ENCODE measurements at places on chromosomes 11 and 22.

DNA sequence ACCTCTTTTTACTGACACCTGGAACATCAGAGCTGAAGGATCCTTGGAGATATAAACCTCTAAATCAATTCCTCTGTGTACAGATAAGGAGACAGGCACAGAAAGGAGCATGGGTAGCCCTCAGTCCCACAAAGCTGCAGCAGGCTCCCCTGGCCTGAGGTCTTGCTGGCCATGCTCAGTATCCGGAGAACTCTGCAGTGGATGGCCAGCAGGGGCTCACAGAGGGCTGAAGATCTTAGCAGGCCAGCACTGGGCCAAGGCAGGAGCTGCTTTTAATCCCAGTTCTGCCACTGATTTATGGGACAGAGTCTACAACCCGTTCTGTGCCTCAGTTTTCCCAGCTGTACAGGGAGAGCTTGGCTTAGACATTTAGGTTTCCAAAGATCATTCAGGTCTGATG, 52.6 kb upstream of the LRRC32 start:
- no peak for DNase-seq

DNA sequence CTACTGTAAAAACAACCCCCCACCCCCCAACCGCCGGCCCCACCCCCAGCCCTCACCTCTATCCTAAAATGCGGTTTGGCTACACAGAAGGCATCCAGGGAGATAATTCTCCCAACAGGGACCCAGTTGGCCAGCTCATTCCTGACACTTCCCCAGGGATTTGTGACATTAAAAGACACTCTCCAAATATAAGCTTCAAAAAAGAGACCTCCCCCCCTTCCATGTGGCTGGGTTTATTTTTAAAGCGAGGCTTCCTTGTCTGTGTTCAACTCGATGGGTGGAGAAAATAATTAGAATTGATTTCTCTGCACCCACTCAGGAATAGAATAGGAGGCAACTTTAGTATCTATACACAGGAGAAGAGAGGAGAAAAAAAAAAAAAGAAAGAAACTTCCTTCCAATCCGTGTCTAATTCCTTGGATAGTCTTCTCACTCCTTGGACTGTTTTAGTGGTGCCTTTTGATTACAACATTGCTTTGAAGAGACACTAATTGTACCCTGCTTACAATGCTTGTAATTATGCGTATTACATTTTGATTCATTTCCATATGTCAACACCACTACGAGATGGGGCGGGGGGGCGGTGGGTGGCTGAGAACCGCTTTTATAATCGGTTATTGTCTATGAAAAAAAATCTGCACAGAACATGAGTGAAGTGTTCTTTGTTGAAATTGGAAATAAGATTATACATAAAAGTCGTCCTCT, 500.4 kb downstream of the MIAT start:
- DNase-seq: no peak

DNA sequence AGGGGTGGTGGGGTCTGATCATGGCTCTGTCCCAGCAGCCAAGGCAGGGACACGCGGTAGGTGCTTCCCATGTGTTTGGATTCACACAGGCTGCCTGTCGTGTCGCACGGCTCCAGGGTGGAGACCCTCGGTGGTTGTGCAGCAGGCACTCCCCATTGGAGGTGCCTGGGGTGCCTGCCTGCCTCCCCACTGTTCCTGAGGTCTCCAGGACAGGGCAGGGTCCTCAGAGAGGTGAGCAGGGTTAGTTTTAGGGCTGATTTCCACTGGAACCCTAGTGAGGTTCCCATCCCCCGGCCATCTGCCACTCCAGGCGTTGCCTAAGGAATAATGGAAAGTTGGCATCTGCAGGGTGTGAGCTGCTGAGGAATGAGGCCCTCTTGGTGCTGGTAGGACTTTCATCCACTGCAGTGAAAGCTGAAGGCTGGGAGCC, 32.3 kb downstream of the OSBPL5 start:
- DNase-seq: no peak

DNA sequence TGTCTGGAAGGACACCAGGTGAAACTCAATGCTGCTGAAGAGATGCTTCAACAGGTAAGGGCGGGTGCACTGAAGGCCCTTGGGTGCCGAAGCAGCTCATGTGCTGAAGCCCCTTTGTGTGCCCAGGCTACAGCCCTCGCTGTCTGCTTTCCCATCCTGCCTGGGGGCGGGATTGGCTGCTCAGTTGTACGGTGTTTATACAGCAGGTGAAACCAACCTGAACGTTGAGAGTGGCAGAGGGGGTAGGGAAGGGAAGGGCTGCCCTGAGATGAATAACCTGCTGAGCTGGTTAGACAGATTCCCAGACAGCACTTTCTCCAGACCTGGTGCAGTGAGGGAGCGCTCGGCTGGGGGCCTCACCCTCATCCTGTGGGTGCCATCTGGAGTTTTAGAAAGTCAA, 75.7 kb downstream of the CYB5R2 start:
- DNase-seq: no peak

DNA sequence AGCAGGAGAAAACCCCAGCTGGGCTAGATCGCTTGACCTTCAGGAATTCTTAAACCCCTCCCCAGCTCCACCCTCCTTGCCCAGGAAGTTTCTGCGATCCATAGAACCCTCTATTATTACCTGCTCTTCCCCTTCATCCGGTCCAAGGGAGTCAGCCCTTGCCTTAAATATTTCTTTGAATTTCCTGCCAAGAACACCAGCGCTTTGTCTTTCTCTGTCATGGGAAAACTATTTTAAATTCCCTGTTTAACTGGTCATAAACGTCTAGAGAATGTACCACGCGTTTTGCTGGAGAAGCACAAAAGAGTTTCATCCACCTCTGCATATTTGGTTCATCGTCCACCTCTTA, 496 bp upstream of the TRAF6 start:
- no peak for DNase-seq

GRCh38 chr11:27837895-27838563, 137.8 kb upstream of the BDNF start:
- DNase-seq: no peak

- DNase-seq: no peak
Observed at GRCh38 chr11:73752216-73752867, 8.5 kb downstream of the RAB6A start.

GRCh38 chr22:43829904-43830851, 18.1 kb upstream of the EFCAB6 start:
- no peak for DNase-seq

- no peak for DNase-seq
Observed at GRCh38 chr11:16081382-16082094, 274.8 kb downstream of the SOX6 start.

DNA sequence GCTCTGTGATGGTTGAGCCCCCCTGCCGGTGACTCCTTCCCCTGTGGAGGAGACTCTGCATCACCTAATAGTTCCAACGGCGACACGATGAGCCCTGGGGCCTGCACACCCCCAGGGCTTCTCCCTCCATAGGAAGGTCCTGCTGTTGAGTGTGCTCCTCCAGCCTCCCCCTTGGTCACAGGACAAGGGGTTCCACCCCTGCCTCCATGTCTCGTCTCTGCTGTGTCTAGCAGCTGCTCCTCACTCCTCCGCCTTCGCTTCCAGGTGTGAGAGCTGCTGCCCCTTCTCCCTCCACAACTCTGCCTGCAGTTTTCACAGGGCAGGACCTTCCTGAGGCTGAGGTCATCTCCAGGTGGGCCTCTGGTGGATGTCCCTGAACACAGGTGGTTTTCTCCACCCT, 1416.1 kb downstream of the TBC1D22A start:
- DNase-seq: no peak

Measured in amygdala (tissue), 56 donors.